SHP77 treated with DMSO at 0.1 percent for 48 hours (cell line): ENCODE measurements at places on chromosomes 12 and 14.

DNA sequence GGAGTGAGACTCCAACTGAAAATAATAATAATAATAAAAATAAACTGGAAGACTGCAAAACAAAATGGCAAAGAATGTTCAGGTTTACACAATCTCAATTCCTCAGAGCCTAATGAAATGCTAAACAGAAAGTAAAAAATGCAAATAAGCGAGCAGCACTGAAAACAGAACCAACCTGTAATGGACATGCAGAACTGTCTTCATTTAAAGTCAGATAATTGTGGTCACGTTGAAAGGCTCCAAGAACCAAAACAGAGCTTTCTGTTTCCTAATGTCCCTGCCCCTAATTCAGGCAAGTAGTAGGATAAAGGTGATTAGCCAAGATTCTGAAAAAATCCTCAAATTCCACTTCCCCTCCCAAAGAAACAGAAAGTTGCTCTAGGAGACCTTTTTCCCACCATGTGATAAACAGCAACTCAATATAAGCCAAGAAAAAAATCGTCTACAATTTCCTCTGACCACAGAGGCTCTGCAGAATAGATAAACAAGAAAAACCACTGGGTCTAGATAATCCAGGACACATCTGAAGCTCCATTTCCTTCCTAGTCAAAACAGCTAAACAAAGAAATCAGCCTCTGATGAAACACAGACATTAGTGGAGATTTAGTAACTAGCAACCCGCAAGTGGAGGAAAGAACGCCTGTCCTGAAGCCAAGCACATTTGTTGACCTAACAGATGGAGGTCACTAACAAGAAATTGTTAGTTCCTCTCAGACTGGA lies 3.0 kb downstream of the MIS18BP1 start:
- no peak for DNase-seq

DNA sequence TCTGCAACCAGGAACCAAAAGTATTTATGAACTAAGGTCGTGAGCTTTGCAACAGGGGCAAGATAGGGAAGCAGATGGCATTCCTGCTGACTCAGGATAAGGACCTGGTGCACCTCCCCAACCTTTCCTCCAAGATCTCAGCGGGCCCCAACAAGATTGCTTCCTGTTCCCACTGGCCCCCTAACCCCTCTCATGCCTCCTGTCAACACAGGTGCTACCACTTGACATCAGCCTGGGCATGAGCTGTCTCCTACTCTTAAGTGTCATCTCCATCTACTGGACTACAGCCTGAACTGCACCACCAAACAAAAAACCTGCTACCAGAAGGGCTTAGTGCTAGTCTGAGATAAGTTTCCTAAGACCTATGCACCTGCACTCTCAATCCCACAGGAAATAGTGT lies 32.7 kb downstream of the MED6 start:
- DNase-seq, result no peak

DNA sequence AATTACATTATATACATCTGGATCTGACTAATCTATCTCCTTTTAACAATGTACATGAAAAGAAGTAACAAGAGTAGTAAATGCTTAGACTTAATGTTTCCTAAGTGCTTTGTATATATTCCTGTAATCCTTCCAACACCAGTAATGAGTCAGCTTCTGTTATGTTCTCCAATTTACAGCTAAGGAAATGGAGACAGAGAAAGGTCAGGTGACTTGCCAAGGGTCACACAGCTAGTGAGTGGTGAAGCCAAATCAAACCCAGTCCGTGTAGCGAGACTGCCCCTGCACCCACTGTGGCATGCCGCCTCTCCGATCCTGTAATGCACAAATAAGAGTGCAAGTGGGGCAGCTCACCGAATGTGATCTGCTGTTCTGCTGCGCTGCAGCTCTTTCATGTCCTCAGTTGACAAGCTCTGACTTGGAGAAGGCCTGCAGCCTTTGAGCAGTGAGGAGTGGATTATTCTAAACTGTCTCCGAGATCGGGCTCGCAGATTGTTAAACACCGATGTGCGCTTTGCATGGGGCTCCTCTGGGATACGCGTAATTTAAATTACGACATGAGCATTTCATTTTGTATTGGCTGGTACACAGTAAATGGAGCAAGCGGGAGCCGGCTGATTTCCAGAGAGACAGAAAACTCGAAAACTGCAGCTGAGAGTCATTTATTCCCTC lies 65.1 kb upstream of the KTN1 start:
- no peak for DNase-seq

DNA sequence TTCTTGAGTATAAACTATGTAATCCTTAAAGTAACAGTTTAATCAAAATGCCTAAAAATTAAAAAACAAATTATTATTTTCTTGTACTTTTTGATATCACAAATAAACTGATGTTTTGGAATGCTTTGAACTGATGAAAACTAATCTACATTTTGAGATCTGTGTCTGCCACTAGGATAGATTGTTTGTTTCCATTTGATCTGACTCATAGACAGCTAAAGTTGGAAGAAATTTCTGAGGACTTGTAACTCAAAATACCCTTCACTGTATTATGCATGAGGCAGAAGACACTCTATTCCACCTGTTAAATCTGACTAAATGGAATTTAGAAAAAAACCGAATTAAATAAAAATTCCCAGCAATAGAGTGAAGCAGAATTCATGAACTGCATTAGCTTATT lies 1400.0 kb upstream of the FLRT2 start:
- DNase-seq, result no peak

GRCh38 chr12:56529656-56530055 lies 8.0 kb downstream of the RBMS2 start:
- no peak for DNase-seq

GRCh38 chr12:85829391-85829790 lies 6.8 kb downstream of the RASSF9 start:
- no peak for DNase-seq

GRCh38 chr12:123948796-123949769 lies 23.5 kb downstream of the CCDC92 start:
- no peak for DNase-seq

GRCh38 chr14:24182110-24182882 lies 6.3 kb downstream of the IPO4 start:
- DNase-seq, result no peak

- no peak for DNase-seq
These were observed 387.5 kb downstream of the BCAT1 start for GRCh38 chr12:24561411-24561871.

DNA sequence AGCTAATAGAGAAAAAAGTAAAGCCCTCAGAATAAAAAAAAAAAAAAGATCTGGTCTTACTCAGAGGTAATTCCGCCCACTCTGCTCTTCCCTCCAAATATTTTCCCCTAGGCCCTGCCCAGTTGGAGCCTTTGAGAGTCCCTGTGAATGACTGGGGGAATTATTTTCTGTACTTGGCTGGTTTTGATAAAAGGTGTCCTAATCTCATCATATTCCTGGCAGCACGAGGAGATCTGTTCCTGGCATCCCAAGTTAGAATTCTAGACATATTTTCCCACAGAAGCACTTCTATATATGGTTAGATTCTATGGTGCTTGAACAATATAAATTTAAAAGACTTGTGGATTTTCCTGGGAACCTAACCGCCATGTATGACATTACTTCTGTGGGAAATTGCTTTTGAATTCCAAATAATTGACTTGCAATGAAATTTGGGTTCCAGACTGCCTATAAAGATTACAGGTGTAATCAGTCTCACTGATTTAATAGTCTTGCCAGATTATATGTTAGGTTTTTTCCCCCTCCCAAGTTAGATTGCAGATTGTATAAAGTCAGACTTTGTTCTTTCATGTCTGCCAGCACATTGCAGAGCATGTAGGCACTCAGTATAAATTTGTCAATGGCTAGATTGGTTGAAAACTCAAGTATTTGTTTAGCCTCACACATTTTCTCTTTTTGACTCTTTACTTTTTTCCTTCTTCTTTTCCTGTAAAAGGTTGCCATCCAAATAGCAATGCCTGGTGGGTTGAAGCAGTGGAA lies 12.3 kb downstream of the GPX2 start:
- DNase-seq, result no peak
